Aorta (tissue), 5 donors: ENCODE measurements at places on chromosomes 5 and 9. TPM values are rescaled to one million over a fixed set of nuclear protein-coding genes. Genes with fewer than 3 reads are reported as not detected.

DNA sequence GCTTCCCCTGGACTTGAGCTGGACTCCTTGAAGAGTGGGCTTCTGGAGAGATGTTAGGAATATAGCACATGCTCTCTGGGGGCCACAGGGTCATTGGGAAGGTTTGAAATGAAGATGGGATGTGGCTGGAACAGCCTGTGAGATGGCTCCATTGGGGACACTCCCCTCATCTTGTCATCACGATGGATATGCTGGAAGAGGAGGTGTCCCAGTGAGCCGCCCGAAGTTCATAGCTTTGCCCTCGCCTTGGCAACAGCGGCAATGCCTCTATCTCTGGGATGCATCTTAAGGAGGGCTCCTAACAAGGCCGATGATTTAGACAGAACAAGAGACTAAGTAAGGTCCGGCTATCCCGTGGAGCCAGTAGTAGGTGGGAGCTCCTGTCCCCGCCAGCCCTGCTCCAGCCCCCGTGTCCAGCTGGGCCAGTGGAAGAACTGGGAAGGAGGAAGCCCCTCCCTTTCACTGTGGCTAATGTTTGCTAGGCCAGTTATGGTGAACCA, 23.9 kb downstream of the AMBP start:
- DNase-seq, result peak; percentile 34
- H3K27ac ChIP-seq, result no peak overlapping the region
- H3K4me1 ChIP-seq, result no peaks in the 10 kb centered on the region
- no peak overlapping the region for H3K4me3 ChIP-seq

GRCh38 chr9:93187574-93187973, 3.6 kb downstream of the WNK2 start:
- no peaks in the 10 kb centered on the region for H3K36me3 ChIP-seq
- DNase-seq, result no peak
- H3K27ac ChIP-seq, result no peak overlapping the region
- H3K4me3 ChIP-seq, result no peak overlapping the region
- no peaks in the 10 kb centered on the region for H3K4me1 ChIP-seq

DNA sequence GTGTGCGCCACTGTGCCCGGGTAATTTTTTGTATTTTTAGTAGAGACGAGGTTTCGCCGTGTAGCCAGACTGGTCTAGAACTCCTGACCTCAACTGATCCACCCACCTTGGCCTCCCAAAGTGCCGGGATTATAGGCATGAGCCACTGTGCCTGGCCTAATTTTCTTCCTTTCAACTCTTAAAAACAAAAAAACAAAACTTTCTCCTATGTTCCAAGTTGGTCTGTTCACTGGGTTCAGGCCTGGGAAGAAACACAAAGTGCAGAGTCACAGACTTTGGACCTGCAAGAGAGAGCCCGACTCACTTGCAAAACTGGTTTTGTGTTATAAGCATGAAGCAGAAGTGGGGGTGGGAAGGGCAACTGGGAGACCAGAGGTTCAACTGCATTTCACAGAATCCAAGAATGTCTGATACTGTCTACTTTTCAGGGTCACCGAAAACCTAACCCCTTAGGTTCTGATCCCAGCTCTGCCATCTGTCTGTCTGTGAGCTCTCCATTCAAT, 5.2 kb upstream of the HDHD3 start:
- H3K27ac ChIP-seq, result no peak overlapping the region
- no peak overlapping the region for H3K4me3 ChIP-seq
- H3K27me3 ChIP-seq, result no peaks in the 10 kb centered on the region
- no peak for DNase-seq

Gene PCDHA12
- 0.57 TPM for total RNA-seq

Gene TPM2
- 1,614 TPM for total RNA-seq
